ENCODE measurements at places on chromosomes 2 and 18.
A peak's percentile ranks its signal among the peaks of the same experiment; 100 is the strongest.

DNA sequence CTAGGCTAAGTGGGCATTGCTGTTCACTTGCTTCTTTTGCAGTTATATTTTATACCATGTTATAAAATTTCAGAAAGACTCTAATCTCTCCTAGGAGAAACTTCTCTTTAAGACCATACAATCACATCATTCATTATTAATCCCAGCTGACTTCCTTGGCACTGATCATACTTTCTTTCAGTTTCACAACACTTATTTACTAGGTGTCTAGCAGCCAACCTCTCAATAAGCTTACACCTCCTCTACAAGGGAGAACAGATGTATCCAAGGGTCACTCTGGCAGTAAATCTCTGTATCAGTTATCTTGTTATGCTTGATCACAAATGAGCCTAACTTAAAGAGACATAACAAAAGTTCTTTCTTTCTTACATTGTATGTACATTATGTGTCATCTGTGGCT is 69.8 kb upstream of the EPB41L5 start:
- DNase-seq: no peak

GRCh38 chr2:70995426-70995729 is 705 bp upstream of the TEX261 start:
- DNase-seq: peak; percentile 66

DNA sequence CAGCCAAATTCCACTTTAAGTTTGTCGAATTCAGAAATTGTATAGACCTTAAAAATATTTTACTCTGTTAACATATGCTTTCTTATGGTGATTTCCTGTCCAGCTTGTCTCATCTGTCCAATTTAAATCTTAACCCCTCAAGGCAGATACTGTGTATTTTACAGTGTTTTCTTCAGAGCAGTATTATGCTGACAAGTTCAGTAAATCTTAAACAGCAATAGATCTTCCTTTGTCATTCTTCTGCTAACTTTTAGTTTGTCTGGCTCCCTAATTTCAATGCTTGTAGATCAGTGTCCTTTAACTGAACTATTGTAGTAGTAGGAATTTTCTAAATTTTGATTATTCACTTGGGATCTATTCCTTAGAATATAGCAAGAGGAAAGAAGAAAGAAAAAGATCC is 52.8 kb upstream of the MEIS1 start:
- no peak for DNase-seq

DNA sequence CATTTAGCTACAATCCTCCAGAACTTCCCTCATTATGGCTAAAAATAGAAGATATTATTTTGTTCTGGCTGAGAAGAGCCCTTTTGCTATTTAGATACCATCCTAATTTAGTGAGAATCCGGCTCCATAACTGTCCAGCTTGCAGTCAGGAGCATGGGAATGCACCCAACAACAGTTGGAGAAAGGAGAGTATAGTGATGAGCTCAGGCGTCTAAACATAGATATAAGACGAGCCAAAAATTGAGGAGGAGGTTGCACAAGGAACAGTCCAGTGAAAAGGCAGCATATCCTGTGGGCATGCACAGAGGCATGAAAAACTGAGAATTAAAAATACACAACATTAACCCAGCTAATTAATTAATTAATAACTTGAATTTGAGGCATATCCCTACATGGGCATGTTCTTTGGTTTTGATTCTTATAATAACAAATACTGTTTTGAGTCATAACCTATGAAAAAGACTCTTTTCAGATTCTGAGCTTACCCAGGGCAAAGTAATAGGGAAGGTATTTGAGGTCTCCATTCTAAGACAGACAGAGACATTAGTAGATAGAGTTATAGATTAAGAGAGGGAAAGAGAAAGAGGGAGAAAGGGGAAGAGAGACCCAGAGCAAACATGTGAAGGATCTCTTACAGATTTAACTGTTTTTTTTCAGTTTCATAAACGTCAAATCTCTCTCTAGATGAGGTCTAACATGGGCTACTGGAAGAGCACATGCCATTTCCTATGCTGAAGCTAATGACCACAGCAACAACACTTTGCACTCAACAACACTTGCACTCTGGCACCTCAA is 311.2 kb downstream of the OSR1 start:
- no peak for DNase-seq

GRCh38 chr2:132489150-132489549 is 72.5 kb downstream of the GPR39 start:
- DNase-seq: peak; percentile 12

GRCh38 chr2:201432621-201433393 is 18.5 kb downstream of the TRAK2 start:
- no peak for DNase-seq

DNA sequence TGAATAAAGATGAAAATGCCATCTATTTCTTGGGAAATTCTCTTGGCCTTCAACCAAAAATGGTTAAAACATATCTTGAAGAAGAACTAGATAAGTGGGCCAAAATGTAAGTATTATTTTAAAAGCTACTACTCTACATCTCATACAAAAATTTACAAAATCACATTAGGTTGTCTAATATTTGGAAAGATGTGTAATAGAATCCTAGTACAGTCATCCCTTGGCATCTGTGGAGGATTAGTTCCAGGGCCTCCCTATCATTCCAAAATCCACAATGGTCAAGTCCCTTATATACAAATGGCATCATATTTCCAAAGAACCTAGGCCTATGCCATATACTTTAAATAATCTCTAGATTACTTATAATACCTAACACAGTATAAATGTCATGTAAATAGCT is 41.2 kb downstream of the KYNU start:
- no peak for DNase-seq

- no peak for DNase-seq
These were observed 189.3 kb downstream of the KCNS3 start for GRCh38 chr2:18067588-18068384.

DNA sequence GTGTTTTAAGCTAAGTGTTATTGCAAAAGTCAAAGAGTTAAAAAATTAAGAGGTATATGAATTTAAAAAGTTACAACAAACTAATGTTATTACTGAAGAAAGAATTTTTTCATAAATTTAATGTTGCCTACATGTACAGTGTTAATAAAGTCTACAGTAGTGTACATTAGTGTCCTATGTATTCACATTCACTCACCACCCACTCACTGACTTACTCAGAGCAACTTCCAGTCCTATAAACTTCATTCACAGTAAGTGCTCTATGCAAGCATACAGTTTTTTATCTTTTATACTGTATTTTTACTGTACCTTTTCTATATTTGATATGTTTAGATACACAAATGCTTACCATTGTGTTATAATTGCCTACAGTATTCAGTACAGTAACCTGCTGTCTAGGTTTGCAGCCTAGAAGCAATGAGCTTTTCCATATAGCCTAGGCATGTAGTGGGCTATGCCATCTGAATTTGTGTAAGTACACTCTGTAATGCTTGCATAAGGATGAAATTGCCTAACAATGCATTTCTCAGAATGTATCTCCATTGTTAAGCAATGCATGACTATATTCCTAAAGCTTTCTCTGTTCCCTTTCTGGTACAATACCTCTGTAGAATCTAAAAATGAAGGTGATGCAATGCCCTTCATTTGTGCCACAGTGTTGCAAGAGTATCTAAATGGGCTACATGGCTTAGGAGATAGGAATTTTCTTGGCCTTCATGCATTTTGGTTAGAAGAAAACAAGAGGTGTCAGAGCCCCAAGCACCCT is 370.8 kb upstream of the NT5C1B start:
- DNase-seq: no peak

GRCh38 chr2:214740867-214741395 is 68.6 kb downstream of the BARD1 start:
- no peak for DNase-seq

GRCh38 chr18:31983976-31984375 is 34.6 kb upstream of the RNF125 start:
- no peak for DNase-seq

- DNase-seq: no peak
These were observed 626.7 kb downstream of the BCL11A start for GRCh38 chr2:59926731-59927130.

DNA sequence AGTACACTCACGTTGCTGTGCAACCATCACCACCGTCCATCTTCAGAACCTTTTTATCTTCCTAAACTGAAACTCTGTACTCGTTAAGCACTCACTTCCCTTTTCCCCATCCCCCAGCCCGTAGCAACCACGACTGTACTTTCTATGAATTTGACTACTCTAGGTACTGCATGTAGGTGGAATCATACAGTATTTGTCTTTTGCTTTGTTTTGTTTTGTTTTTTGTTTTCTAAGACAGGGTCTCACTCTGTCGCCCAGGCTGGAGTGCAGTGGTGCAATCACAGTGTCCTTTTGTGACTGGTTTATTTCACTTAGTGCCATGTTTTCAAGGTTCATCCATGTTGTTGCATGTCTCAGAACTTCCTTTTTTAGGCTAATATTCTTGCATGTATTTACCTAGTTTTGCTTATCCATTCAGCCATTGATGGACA is 7.0 kb upstream of the TYMS start:
- DNase-seq: no peak

DNA sequence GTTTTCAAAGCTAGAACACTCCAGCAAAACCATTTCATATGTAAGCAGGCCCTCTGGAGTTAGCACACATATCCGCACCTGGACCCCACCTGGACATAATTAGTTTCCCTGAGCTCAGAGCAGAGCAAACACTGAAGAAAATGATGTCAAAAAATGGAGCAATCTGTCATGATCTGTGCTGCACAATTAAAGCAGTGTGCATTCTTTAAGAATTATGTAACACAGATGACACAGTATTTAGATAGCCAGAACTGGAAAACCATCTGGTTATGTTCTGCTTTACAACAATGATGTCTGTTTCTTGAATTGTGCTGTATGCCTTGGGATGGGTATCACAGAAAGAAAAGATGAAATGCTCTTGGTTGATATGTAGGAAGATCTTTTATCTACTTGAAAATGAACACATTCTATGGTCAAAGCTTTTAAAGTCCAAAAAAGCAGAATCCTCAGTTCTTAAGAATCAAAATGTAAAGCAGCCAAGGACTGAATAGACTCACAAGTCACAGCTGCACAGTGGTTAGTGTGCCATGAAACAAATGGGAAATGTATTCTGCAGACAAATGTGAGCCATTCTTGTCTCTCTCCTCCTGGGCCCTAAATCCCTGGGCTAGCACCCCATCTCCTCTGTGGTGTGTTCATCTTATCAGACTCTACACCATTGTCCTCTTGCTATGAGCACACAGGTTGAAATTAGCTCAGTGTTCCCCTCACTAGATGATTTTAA is 36.8 kb downstream of the HRH4 start:
- no peak for DNase-seq

DNA sequence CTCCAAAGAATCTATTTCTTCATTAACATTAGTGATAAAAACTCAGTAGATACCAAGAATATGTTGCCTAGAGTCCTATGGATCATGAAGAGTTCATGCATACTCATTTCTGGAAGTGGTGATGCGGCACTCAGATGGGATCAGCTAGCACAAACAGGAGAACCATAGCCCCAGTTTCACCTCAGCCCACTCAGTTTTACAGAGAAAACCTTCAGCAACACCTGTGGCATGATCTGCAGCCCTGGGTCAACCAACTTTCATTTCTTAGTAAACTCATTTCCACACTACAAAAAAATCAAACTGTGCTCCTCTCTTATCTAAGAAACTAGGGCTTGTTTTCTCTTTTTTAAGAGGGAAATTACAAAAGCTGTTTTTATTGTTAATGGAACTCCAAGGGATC is 569.4 kb downstream of the CCDC85A start:
- DNase-seq: no peak

DNA sequence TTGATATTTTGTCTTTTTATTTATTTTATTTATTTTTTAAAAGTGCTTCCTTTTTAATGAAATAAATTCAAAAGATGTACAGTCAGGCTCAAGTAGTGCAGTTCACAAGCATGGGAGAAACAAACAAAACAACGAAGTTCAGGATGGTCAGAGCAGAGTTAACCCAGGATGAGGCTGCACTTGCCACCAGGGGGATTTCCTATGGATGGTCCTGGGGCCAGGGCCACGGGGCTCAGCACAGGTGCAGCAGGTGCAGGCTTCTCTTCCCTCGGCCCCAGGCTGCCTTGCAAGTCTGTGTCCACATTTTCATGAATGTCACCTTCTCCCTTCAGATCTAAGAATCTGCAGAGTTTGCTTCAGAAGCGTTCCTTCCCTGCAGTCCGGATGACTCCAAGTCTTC is 76.5 kb downstream of the CDCA7 start:
- no peak for DNase-seq

DNA sequence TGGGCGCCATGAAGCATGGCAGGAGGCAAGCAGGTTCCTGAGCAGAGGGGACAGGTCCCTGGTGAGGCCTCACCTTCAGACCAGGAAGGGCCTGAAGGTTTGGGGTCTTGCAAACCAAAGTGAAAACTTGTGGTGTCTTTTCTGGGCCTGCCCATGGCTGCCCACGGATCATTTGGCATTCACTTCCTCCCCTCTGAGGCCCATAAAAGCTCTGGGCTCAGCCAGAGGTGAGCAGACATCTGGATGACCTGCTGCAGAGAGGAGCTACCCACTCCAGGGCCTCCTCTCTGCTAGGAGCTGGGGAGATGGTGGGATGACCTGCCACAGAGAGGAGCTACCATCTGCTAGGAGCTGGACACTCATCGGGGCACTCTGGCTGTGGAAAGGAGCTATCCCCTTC is 112.9 kb upstream of the TMEM18 start:
- no peak for DNase-seq

GRCh38 chr2:48723129-48723528 is 32.4 kb downstream of the LHCGR start:
- no peak for DNase-seq

- no peak for DNase-seq
These were observed 72.8 kb downstream of the SMAD7 start for GRCh38 chr18:48877941-48878340.

- DNase-seq: no peak
These were observed 200.1 kb downstream of the ARHGAP15 start for GRCh38 chr2:143329288-143329687.

- no peak for DNase-seq
These were observed 624 bp downstream of the ZNF516 start for GRCh38 chr18:76494231-76495005.

DNA sequence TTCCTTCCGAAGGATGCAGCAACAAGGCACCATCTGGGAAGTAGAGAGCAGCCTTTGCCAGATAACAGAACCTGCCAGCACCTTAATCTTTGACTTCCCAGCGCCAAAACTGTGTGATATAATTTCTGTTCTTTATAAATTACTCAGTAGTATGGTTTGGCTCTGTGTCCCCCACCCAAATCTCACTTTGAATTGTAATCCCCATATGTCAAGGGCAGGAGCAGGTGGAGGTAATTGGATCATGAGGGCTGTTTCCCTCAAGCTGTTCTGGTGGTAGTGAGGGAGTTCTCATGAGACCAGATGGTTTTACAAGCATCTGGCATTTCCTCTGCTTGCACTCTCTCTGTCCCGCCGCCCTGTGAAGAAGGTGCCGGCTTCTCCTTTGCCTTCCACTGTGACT is 899.9 kb downstream of the TRIB2 start:
- DNase-seq: no peak

- no peak for DNase-seq
These were observed 181.2 kb downstream of the THADA start for GRCh38 chr2:43414586-43415135.

Measured in HTR-8/SVneo (cell line).